ENCODE measurements at places on chromosomes 13 and 19.
A peak's percentile ranks its signal among the peaks of the same experiment; 100 is the strongest.

DNA sequence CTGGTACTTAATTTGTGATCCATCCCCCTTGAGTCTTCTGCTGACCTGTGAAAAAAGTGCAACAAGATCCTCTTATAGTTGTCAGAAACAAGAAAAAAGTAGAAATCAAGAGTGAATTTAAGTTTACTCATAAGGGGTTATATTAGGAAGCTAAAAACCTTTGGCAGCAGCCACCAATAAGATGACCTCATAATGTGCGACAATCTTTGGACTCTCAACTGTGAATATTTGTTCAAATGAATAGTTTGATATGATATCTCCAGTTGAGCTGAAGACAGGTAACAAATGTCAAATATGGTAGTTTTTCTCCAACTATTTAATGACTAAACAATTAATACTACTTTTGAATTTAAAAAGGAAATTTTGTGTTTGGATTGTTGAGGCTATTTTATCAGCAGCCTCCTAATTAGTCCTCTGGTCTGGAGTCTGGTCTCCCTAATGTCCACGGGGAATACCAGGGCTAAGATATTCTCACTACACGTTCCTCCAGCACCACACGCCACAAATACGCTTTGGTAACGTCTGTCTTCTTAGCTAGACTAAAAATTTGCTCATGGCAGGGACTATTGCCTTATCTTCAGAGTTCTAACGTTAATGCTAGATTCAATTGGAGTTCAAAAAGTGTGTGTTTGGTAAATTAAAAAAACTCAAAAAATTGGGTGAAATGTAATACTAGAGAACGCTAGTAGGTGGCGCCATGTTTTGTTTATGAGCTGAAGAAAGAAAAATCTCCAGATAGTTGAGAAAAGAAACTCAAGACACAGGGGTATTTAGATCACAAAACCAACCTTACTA is 51.0 kb upstream of the PDX1 start:
- DNase-seq, result peak; percentile 58

DNA sequence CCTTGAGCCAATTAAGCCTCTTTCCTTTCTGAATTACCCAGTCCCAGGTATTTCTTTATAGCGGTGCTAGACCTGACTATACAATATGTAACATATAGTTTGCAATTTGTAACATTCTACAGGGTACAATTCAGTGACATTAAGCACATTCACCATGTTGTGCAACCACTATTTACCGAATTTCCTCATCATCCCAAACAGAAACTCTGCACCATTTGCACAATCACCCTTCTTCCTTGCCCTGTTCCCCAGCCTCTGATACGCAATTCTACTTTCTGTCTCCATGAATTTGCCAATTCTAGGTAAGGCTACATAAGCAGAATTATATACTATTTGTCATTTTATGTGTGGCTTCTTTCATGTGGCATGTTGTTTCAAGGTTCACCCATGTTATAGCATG is 13.7 kb upstream of the SIGLEC10 start:
- DNase-seq, result no peak

DNA sequence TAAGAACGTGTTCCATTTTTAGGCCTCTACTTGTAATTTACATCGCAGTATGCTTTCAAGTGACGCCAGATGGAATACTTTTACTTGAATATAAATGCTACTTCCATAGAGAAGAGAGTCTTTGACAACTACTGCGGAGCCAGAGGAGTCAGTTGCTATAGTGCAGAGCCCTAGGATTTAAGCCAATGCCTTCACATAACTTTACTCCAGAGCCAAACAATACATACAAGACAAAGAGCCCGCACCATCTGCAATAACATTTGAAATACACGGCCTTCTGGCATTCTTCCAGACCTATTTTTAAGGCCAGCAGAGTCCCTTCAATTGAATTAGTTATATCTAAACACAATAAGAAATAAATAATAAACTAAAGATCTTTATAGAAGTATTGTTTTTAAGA is 59.4 kb downstream of the XPO4 start:
- no peak for DNase-seq

GRCh38 chr13:76222511-76222910 is 586.4 kb downstream of the LMO7 start:
- DNase-seq, result no peak

GRCh38 chr19:41886761-41887710 is 4.1 kb downstream of the ARHGEF1 start:
- DNase-seq, result peak; percentile 69

- DNase-seq, result no peak
Measured at GRCh38 chr13:111490611-111491010, 170.2 kb downstream of the TEX29 start.

DNA sequence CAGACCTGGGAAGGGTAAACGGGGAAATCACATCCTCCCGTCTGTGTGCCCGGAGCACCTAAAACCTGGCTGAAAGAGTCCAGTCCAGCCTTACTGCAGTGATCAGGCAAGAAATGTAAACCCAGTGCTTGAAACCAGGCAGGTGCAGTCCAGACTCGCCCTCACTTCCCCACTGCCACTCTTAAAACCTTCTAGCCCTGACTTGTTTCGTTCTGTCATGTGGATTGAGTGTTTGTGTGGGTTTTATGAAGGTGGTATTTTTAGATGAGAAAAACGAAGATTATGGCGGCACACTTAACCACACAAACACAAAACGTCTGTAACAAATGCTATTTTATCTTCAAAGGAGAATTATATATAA is 839 bp upstream of the CKAP2 start:
- peak; percentile 87 for DNase-seq

DNA sequence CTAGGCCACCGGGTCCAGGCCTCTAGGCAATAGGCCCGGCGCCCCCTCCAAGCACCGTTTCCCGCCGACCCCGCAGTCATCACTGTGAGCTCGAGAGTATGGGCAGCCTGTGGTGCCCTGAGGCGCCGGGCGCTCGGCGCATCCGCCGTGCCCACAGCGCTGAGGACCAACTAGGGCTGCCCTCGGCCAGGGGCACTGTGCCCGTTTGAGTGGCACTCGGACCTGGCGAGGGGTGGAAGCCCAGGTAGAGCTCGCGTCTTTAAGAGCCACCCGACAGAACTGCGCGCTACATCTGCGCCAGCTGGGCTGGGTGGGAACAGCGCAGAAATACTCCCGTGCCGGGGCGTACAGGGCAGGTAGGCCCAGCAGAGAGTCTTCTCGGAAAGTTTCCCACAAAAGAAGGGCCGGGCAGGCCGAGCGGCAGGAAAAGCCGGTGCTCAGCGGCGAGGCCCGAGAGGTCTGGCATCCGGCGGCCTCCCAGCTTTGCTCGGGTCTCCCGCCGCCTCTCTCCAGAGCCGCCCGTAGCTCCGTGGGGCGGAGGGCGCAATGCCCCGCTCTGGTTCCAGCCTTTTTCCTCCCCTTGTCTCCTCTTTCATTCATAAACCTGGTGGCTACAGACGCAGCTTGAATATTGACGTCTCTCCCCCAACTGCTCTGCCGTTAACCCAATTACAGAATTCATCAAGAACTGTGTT is 5.4 kb upstream of the SOX1 start:
- DNase-seq, result no peak

DNA sequence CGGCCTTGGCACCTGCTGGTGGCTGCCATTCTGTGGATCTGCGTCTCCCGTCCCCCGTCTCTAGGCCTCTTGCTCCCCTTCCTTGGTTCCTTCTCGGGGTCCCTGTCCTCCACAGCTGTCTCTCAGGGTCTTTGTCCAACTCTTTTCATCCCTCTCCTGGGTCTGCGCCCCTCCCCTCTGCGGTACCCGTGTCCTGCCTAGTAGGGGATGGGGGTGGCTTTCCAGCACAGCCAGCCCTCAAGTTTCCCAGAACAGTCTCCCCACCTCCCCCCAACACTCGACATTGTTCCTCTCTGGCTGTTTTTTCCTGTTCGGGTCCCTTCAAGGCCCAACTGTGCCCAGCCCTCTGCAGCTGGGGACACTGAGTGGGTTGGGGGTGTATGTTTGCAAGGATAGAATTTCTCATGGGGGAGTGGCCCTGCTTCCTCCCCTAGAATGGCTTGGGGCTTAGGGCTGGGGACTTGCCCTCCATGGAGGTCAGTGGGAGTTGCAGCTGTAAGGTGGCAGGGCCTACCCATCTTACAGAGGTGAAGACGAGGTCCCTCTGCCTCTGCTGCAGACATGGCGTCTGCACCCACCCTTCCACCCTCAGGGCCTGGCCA is 762 bp upstream of the ADM5 start:
- DNase-seq, result no peak

DNA sequence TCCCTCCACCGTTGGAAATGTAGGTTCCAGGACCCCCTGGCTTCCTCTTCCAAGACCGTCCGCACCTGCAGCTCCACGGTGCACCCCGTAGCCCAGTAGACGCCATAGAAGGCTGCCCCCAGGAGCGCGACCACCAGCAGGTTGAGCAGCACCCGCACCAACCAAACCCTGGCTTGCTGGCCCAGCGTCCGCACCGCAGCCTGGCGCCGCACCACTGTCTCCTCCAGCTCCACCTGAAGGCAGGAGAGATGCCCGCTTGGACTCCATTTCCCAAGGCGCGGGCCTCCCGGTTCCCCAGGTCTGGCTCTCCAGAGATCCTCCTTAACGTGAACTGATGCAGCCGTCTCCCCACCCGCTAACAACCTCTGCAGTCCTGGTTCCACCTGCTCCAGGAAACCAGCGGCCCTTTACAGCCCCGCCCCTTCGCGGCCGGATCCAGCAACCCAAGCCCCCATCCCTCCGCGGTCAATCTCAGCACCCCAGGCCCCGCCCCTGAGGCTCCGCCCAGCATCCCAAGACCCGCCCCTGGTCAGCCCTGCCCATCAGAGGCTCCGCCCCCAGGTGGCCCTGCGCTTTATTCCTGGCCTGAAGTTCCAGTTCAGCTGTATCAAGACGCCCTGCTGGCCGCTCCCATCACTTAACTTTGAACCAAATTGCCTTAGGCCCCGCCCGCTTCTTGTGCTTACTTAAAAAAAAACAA is 5.0 kb upstream of the LENG1 start:
- DNase-seq, result peak; percentile 44

- no peak for DNase-seq
Measured at GRCh38 chr19:56660381-56661107, 11.0 kb downstream of the ZNF835 start.

DNA sequence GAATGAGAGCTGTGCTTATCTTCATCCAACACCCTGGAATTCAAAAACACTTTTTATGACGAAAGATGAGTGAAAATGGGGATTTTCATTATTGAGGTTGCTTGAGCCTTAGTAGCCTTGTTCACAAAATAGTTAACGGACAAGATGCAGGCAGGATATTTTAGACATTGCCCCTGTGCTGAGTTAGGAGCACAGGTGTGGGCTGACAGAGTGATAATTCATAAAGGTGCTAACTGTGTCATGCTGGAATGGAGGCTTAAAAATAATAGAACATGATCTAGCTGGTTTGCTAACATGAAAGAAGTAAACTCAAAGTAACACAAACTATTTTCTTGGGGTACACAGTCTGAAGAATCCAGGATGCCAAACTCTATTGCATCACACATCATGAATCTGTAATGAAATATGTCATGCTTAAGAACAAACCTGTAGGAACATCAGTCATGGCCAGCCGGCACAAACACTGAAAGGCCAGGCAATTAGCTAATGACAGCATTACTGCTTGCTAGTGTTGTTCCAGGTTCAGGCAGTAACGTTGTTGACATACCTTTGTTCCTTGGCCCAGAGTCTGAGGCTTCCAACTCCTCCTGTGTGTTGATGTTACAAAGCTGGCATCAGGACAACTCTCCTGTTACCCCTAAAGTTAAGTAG is 55.3 kb downstream of the FRY start:
- no peak for DNase-seq

DNA sequence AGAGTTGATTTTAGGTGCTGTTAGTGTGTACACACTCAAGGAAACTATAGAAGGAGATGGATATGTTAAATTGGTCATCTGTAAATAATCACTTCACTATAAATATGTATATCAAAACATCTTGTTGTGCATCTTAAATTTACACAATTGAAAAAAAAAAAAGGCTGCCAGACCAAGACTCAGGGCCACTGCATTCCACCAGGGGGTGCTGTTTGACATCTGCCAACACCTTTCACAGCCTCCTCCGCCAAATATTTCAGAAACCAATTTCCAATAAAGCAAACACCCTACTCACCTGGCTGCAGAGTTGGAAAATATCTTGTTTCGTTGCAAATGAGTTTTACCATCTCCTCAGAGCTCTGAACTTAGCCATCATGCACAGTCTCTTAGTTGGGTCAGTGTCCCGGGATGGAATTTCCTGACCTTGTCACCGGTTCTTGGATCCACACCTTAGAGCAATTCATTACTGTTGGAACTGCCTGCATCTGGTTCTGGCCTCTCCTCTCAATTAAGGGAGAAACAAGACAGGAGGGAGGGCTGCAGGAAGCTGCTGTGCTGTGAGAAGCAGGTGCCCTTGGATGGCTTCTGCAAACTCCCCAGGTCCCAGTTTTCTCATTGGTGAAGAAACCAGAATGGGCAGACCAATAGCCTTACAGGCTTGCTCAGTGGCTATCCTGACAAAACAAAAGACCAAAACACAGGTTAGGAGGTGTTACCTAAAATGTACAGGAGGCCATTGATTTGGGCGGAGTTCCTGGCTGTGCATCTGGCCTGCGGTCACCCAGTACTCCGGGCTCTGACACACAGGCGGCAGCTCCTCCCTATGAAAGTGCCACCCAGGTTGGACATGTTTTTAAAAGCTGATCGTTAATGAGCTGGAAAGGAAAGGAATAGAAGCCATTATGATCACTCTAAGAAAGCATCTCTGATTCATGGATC is 746.6 kb downstream of the UQCRFS1 start:
- DNase-seq, result peak; percentile 82

- peak; percentile 9 for DNase-seq
Measured at GRCh38 chr13:45705918-45706317, 3.8 kb downstream of the CBY2 start.

DNA sequence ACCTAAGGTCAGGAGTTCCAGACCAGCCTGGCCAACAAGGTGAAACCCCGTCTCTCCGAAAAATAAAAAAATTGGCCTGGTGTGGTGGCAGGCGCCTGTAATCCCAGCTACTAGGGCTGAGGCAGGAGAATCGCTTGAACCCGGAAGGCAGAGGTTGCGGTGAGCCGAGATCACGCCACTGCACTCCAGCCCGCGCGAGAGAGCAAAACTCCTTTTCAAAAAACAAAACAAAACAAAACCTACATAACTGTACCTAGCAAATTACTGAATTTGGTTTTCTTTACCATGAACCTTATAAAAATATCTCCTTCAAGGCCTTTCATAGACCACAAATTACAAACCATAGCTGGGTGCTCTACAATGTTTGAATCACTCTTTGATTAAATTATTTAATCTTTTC is 760 bp downstream of the ZNF91 start:
- DNase-seq, result no peak

- peak; percentile 66 for DNase-seq
Measured at GRCh38 chr19:50750010-50750409, 20.3 kb upstream of the GPR32 start.

DNA sequence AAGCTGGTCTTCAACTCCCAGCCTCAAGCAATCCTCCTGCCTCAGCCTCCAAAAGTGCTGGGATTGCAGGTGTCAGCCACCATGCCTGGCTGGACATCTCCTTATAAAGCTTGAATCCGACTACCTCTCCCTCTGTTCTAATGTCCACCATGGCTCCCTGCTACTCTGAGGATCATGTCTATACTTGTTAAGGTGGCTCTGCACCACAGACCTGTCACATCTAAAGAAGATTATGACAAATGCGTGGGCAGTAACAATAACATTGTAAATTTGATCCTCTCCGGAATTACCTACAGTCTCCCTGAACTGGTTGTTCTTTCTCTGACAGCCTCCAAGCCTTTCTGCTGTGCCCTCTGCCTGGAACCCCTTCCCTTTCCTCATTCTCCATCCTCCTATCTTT is 1.8 kb downstream of the NXNL1 start:
- no peak for DNase-seq
